ENCODE measurements at places on chromosomes 13 and 19. TPM values are rescaled to one million over a fixed set of nuclear protein-coding genes. Genes with fewer than 3 reads are reported as not detected.

- no peak for DNase-seq
These were observed 616 bp upstream of the PCDH17 start for GRCh38 chr13:57630661-57631595.

DNA sequence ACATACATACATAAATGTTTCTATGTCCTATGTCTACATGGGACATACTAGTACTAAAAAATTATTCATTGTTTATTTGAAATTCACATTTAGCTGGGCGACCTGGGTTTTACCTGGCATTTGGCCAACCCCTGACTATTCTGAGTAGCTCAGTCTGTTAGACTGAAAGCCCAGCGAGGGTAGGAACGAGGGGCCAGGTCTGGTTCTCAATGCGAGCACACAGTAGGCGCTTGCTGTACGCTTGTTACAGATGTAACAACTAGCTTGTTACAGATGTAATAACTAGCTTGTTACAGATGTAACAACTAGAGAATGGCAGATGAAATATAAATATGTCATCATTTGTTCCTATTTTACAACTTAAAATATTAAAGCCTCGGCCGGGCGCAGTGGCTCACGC, 920 bp upstream of the ANO8 start:
- DNase-seq = no peak

- no peak for DNase-seq
These were observed 765.2 kb downstream of the SLITRK1 start for GRCh38 chr13:83117046-83117445.

- DNase-seq = no peak
These were observed 4.7 kb downstream of the LSM4 start for GRCh38 chr19:18317961-18318800.

HCST gene
- total RNA-seq = not detected

- DNase-seq = no peak
These were observed 9.3 kb upstream of the ACP4 start for GRCh38 chr19:50780753-50781435.

ZNF99 gene
- not detected for total RNA-seq

- no peak for DNase-seq
These were observed 19.7 kb upstream of the ZBTB7A start for GRCh38 chr19:4086411-4086867.

DNA sequence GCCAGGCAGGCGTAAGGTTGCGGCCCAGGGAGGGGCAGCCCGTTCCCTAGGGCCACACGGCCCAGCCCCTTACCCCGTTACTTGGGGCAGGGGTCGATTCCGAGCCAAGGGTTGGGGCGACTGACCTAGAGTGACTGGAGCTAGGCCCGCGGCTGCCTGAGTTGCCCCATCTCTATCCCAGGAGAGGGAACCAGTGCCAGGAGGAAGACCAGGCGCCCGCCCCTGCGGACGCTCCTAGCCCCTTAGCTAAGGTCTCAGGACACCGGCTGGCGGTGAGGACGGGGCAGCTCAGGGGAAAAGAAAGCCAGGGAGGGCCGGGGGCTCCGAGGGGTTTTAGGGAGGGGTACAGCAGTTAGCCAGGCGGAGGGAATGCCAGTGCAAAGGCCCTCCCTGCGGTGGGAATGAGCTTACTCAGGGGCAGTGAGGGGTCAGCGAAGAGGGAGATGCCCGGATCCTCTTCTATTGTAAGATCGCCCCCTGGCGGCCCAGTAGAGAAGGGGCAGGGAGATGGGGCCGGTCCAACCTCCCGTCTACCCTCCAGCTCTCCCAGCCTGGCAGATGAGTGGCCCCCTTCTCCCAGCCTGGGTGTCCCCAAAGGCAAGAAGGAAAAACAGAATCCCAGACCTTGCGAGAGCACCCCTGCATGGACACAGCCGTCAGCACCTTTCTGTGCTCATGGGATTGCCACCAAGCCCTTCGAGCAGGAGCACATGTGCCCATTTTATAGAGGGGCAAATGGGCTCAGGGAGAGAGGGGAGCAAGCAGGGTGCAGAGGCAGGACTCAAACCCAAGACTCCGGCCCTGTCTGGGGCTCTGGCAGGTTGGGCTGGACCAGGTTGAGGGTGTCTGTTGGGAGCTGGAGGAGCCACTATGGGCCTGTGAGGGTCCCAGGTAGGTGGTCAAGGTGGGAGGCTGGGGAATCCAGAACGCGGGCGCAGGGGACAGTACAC, 16.3 kb downstream of the CILP2 start:
- DNase-seq = no peak

- no peak for DNase-seq
These were observed 20.5 kb downstream of the ZNF114 start for GRCh38 chr19:48290401-48290770.

GRCh38 chr19:45206328-45206727, 27.7 kb downstream of the BLOC1S3 start:
- DNase-seq = no peak

DNA sequence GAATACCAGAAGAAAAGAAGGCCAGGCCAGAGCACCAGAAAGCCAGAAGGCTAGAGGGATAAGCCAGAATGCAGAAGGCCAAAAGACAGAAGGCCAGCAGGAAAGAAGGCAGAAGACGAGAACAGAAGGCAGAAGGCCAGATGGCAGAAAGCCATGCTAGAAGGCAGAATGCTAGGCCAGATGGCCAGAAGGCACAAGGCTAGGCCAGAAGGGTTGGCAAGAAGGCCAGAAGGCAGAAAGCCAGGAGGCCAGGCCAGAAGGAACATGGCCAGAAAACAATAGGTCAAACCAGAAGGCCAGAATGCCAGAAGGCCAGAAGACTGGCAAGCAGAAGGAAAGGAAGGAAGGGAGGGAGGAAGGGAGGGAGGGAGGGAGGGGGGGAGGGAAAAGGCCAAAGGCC, 188.8 kb downstream of the TUBA3C start:
- no peak for DNase-seq

- no peak for DNase-seq
These were observed 45.8 kb downstream of the TGDS start for GRCh38 chr13:94550062-94550738.

DNA sequence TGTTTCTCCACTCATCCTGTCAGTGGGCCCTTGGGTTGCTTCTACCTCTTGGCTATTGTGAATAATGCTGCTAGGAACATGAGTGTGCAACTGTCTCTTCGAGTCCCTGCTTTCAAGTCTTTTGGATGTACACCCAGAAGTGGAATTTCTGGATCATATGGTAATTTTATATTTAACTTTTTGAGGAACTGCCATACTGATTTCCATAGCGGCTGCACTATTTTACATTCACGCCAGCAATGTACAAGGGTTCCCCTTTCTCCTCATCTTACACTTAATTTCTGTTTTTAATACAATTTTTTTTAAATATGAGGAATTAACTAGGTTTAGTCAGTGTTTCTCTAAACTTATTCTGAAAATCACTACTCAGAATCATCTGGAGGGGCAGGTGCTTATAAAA, 24.2 kb upstream of the SLC46A3 start:
- DNase-seq = no peak

PRTN3 gene
- total RNA-seq = not detected

GRCh38 chr13:78238911-78239310, 320.3 kb upstream of the EDNRB start:
- DNase-seq = no peak

CYSLTR2 gene
- 1.9 TPM for total RNA-seq

SERPINE3 gene
- not detected for total RNA-seq

DNA sequence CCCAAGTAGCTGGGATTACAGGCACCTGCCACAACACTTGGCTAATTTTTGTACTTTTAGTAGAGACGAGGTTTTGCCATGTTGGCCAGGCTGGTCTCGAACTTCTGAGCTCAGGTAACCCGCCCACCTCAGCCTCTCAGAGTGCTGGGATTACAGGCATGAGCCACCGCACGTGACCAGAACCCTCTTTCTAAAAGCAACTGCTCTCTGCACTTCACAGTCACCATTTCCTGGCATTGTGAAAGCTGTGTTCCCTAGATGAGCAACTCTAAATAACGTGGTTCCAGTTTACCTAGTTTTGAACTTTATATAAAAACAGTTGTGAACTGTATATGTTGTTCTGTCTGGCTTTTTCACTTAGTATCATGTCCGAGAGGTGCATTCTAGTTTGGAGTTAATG, 152.9 kb downstream of the SIPA1L3 start:
- no peak for DNase-seq
